Naive thymus-derived CD4-positive, alpha-beta T cell (primary cell): ENCODE measurements at places on chromosomes 11 and 22.
A peak's percentile ranks its signal among the peaks of the same experiment; 100 is the strongest.

GRCh38 chr11:77065878-77066228 is 918 bp upstream of the CAPN5 start:
- H3K27me3 ChIP-seq: no peaks in the 10 kb centered on the region
- peaks cover 9% of the 10 kb centered on the region for H3K4me1 ChIP-seq
- H3K4me3 ChIP-seq: peak overlapping the region; percentile 73
- DNase-seq: peak; percentile 18
- no peak overlapping the region for H3K27ac ChIP-seq
- no peaks in the 10 kb centered on the region for H3K36me3 ChIP-seq

DNA sequence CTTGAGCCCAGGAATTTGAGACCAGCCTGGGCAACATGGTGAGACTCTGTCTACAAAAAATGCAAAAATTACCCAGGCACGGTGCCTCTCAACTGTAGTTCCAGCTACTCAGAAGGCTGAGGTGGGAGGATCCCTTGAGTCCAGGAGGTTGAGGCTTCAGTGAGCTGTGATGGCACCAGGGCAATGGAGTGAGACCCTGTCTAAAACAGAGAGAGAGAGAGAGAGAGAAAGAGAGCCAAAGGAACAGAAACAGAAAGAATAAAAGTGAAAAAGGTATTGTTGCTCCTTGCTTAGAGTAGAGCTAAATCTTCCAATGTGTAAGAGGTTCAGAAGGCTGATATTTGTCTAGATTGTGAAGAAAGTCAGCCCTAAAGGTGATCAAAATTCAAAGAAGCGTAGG is 8.9 kb upstream of the ETS1 start:
- H3K36me3 ChIP-seq: no peaks in the 10 kb centered on the region
- H3K27ac ChIP-seq: no peak overlapping the region
- H3K4me1 ChIP-seq: no peaks in the 10 kb centered on the region
- no peak overlapping the region for H3K4me3 ChIP-seq
- no peaks in the 10 kb centered on the region for H3K27me3 ChIP-seq

GRCh38 chr11:77125191-77125590 is 2.9 kb upstream of the MYO7A start:
- H3K4me1 ChIP-seq: peaks cover 11% of the 10 kb centered on the region
- no peaks in the 10 kb centered on the region for H3K27me3 ChIP-seq
- H3K27ac ChIP-seq: no peak overlapping the region
- no peak overlapping the region for H3K4me3 ChIP-seq

GRCh38 chr11:87372065-87372464 is 334.3 kb downstream of the TMEM135 start:
- H3K36me3 ChIP-seq: no peaks in the 10 kb centered on the region
- H3K4me3 ChIP-seq: no peak overlapping the region
- H3K4me1 ChIP-seq: no peaks in the 10 kb centered on the region

DNA sequence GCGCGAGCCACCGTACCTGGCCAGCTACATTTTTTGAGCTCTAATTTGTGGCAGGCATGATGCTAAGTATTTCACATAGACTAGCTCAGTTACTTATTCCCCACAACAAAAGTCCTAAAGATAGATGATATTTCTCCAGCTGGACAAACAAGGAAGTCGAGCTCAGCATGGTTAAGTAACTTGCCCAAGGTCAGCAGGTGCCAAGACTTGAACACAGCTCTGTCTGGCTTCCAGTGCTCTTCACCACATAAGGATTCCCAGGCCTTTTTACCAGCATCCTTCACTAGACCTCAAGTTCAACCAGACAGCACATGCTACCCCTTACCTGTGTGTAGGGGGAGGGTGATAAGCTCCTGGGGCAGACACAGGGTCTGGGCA is 177.3 kb upstream of the NCAM1 start:
- no peak overlapping the region for H3K4me3 ChIP-seq
- H3K27me3 ChIP-seq: no peaks in the 10 kb centered on the region
- H3K4me1 ChIP-seq: no peaks in the 10 kb centered on the region
- no peaks in the 10 kb centered on the region for H3K36me3 ChIP-seq
- no peak for DNase-seq

DNA sequence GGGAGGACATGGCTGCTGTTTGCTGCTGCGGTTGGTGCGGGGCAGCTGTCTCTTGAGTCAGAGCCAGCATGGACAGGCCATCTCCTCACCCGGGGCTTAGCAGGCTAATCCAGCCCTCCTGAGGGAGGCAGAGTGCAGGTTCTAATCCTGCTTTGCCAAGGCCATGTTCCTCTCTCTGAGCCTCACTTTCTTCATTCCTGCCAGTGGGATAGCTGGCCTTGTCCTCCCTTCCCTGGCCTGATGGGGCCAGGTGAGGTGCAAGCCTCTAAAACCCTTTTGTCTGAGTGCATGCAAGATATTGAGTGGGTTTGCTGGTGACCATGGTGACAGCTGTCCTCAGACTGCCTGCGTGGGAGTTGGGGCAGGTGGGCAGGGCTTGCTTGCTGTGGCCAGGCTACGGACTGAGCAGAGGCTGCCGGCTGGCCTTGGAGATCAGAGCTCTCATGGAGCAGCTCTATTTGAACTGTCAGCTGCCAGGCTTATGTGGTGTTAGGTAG is 3.6 kb downstream of the USP35 start:
- no peak for DNase-seq
- no peak overlapping the region for H3K4me3 ChIP-seq
- no peak overlapping the region for H3K27ac ChIP-seq
- H3K4me1 ChIP-seq: peaks cover 48% of the 10 kb centered on the region

- no peak overlapping the region for H3K27ac ChIP-seq
- no peaks in the 10 kb centered on the region for H3K27me3 ChIP-seq
- DNase-seq: no peak
- no peak overlapping the region for H3K4me3 ChIP-seq
- H3K4me1 ChIP-seq: no peaks in the 10 kb centered on the region
These were observed 9.8 kb upstream of the APOL6 start for GRCh38 chr22:35638410-35638809.

GRCh38 chr11:129734654-129735053 is 81.0 kb upstream of the TMEM45B start:
- H3K4me3 ChIP-seq: no peak overlapping the region
- H3K27ac ChIP-seq: no peak overlapping the region
- H3K4me1 ChIP-seq: no peaks in the 10 kb centered on the region

GRCh38 chr11:67646535-67647336 is 3.8 kb downstream of the ACY3 start:
- no peak overlapping the region for H3K27ac ChIP-seq
- no peaks in the 10 kb centered on the region for H3K27me3 ChIP-seq
- H3K36me3 ChIP-seq: no peaks in the 10 kb centered on the region
- H3K4me1 ChIP-seq: peaks cover 23% of the 10 kb centered on the region
- peak; percentile 28 for DNase-seq

- H3K27ac ChIP-seq: no peak overlapping the region
- H3K4me1 ChIP-seq: no peaks in the 10 kb centered on the region
- no peaks in the 10 kb centered on the region for H3K27me3 ChIP-seq
- no peak overlapping the region for H3K4me3 ChIP-seq
- no peak for DNase-seq
- H3K36me3 ChIP-seq: no peaks in the 10 kb centered on the region
These were observed 18.8 kb downstream of the TRIM34 start for GRCh38 chr11:5643585-5643984.

DNA sequence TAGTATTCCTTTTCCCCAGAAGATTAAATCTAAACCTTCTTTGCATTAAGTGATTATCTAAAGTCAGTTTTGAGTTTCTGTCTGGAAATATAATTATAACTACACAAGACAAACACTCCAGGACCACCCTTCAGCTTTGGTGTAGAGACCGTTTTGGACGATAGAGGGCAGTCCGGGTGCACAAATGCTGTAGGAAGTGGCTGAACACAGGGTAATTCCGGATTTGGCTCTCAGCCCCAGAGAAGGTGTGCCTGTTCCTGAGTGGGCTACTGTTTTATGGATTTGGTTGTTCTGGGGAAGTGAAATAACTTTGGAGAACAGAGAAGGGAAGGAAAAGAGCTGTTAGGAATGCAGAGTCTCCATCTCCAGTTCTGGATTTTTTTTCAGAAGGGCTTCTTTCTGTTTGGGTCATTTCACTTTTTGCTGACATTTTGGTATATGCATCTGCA is 14.8 kb downstream of the EXT2 start:
- no peaks in the 10 kb centered on the region for H3K27me3 ChIP-seq
- H3K4me1 ChIP-seq: no peaks in the 10 kb centered on the region
- H3K4me3 ChIP-seq: no peak overlapping the region
- no peak overlapping the region for H3K27ac ChIP-seq

- H3K27ac ChIP-seq: no peak overlapping the region
- peaks cover 61% of the 10 kb centered on the region for H3K4me1 ChIP-seq
These were observed 35.2 kb downstream of the TRMU start for GRCh38 chr22:46370584-46371291.

- H3K27ac ChIP-seq: peak overlapping the region; percentile 99
- no peaks in the 10 kb centered on the region for H3K27me3 ChIP-seq
- DNase-seq: no peak
- H3K36me3 ChIP-seq: peaks cover 62% of the 10 kb centered on the region
- H3K4me1 ChIP-seq: peaks cover 30% of the 10 kb centered on the region
These were observed 3.9 kb downstream of the MALAT1 start for GRCh38 chr11:65502555-65503367.

DNA sequence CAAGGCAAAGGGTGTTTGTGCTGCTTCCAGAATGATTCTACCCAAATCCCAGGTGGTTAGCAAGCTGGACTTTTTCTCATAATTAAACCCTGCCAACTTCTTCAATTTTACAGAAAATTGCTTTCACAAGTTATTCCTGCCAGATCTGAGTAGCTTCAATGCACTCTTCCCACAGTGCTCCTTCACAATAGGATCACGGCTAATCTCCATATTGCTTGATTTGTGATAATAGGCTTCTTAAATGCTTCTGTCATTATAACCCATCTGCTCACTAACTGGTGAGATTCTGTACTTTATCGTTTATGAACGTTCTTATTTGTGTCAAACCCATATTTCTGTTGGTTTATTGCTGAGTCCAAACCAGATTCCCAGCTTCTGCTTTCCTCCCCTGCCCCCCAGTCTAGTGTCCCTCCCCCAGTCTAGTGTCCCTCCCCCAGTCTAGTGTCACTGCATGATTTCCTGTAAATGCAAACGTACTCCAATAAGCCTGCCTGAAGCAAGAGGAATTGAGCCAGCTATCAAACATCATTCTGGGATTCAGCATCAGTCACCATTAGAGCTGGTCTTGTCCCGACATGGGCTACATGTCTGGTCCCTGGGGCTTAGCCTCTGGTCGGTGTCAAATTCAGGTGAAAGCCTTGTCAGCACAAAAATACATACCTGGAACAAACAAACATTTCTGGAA is 14.0 kb downstream of the MMP3 start:
- no peaks in the 10 kb centered on the region for H3K27me3 ChIP-seq
- H3K36me3 ChIP-seq: no peaks in the 10 kb centered on the region
- H3K4me3 ChIP-seq: no peak overlapping the region
- no peaks in the 10 kb centered on the region for H3K4me1 ChIP-seq

DNA sequence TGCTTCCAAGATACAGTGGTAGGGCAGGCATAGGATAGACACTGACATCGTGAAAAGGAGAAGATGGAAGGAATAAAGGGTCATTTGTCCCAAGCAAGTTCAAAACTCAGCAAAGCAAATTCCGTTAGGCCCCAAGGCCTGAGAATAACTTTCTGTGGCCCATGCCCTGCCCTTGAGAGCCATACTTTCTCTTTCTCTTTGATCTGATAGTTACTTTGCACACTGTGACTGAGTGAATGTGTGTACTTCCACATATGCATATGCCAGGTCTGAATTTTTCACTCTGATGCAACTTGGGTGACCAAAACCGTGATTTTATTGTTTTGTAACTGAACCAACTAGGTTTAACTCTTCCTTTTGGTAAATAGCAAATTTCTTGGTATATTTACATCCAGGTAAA is 371.5 kb downstream of the RAB38 start:
- no peaks in the 10 kb centered on the region for H3K4me1 ChIP-seq
- DNase-seq: no peak
- no peaks in the 10 kb centered on the region for H3K27me3 ChIP-seq
- H3K27ac ChIP-seq: no peak overlapping the region

DNA sequence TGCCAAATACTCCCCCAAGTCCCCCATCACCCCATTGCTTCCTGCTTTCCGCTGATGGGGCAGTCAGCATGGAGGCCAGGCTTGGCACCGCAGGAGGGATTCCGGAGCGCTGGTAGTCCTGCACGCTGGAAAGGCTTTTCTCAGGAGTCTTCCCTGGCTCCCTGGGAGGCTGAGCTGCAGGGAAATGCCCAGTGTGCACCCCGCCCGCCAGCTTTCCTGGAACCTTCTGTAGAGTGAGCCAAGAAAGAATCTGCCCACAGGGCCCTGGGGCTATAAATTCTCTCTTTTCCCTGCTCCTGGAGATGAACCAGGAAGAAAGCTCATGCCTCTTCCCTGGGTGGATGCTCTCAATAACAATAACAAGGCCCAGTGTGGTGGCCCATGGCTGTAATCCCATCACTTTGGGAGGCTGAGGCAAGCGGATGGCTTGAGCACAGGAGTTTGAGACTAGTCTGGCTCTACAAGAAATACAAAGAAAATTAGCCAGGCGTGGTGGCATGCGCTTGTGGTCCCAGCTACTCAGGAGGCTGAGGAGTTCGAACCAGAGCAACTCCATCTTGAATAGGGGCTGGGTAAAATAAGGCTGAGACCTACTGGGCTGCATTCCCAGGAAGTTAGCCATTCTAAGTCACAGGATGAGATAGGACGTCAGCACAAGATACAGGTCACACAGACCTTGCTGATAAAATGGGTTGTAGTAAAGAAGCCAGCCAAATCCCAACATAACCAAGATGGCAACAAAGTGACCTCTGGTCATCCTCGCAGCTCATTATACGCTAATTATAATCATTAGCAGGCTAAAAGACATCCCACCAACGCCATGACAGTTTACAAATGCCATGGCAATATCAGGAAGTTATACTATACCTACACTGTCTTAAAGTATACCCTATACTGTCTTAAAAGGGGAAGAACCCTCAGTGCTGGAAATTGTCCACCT is 46.4 kb upstream of the FTH1 start:
- H3K4me3 ChIP-seq: no peak overlapping the region
- no peak for DNase-seq
- no peaks in the 10 kb centered on the region for H3K4me1 ChIP-seq
- H3K27me3 ChIP-seq: no peaks in the 10 kb centered on the region

DNA sequence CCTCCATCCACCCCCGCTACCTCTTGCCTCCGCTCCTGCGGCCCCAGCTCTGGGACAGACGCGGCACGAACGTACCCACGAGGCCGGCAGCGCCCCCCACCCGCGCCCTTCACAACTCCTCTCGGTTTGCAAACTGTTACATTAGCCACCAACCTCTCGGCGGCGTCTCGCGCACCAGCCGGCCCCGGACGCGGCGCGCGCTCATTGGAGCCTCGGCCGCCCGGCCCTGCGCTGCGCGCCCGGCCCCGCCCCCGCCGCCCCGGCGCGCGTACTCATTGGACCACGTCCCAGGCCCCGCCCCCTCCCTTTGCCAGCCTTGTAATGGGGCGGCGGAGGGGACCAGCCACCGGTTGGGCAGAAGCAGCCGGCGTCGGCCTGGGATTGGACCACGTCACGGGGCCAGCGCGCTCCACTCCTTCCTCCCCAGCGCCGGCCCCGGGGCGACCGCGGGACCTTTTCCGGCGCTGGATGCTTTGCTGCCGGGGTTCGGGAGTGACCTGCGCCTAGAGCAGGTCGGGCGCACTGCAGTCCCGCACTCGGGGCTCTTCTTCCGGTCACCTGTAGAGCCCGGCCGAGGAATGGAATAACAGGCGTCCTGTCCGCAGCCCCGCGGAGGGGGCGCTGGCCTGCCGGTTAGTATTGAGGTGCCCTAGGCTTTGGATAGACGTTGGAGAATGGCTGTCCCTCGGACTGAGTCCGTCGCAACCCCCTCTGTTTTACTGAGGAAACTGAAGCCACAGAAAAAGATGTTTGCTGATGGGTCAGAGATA is at the start of gene HYOU1:
HYOU1 (minus strand) TSS at position 206 of the 770 bp plus-strand sequence. CDS start 1,045 bp downstream, outside the sequence.
- no peaks in the 10 kb centered on the region for H3K27me3 ChIP-seq
- H3K4me1 ChIP-seq: peaks cover 18% of the 10 kb centered on the region
- H3K4me3 ChIP-seq: peak within 1 kb of the TSS; percentile 73
